ENCODE measurements at places on chromosomes 2 and 18.
A peak's percentile ranks its signal among the peaks of the same experiment; 100 is the strongest.

- peak; percentile 6 for DNase-seq
These were observed 354.6 kb upstream of the SETBP1 start for GRCh38 chr18:44325903-44326635.

- DNase-seq, result no peak
These were observed 17.1 kb downstream of the TRIB2 start for GRCh38 chr2:12733846-12734245.

- DNase-seq, result no peak
These were observed 56.1 kb upstream of the C2orf15 start for GRCh38 chr2:99085421-99085820.

GRCh38 chr2:161952783-161953191, 121.2 kb downstream of the DPP4 start:
- no peak for DNase-seq
